ENCODE measurements at places on chromosomes 7 and 10.

DNA sequence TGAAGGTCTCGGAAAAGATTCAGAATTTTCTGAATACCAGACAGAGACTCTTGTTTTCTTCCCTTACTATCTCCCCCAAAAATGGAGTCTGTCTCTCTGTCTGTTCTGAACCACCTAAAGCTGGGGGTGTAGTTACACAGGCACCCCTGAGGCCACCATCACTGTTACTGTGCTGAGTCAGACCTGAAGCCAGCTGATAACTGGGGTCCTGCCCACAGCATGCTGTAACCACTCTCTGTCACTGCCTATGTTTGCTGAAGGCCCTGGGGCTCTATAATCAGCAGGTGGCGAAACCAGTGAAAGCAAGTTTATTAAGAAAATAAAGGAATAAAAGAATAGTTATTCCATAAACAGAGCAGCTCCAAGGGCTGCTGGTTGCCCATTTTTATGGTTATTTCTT is 575.2 kb upstream of the POT1 start:
- no peak for DNase-seq

GRCh38 chr10:112722758-112723157 is 227.3 kb upstream of the TCF7L2 start:
- DNase-seq, result peak; percentile 1

DNA sequence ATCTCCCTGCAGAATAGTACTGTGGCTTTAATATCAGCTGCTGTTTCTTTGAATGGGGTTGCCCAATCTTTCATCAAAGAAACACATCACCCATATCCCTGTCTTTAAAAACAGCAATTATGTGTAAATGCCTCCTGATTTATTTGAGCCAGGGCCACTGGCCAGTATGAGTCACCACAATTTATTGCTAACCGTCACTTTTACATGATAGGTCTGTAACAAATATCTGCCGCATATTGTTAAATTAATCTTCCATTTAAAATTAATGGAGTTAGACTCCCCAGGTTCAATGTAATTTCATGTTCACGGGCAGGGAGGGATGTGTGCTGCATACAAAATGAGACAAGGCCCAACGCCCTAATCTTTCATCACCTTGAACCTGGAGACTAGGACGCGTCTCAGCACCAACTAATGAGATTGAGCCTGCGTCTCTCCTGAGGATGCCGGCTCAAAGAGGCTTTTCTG is 673.4 kb downstream of the AUTS2 start:
- DNase-seq, result peak; percentile 93

GRCh38 chr10:18793951-18794350 is 134.7 kb downstream of the ARL5B start:
- DNase-seq, result peak; percentile 62

DNA sequence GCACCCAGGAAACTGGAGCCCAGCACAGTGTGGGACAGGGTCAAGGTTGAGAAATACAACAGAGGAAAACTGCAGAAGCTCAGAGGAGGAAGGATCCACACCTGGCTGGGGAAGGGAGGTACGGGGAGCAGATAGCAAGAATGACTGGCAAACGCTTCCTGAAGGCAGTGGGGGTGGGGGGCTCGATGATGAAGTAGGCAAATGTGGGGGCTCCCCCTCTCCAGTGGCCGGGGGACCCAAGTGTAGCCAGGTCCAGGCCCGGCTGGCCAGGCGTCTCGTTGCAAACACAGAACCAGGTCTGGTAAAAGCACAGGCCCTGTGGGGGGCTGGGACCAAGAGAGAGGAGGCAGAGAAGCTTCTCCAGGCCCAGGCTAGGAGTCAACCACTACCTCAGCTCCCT is 7.7 kb downstream of the CHST15 start:
- no peak for DNase-seq

DNA sequence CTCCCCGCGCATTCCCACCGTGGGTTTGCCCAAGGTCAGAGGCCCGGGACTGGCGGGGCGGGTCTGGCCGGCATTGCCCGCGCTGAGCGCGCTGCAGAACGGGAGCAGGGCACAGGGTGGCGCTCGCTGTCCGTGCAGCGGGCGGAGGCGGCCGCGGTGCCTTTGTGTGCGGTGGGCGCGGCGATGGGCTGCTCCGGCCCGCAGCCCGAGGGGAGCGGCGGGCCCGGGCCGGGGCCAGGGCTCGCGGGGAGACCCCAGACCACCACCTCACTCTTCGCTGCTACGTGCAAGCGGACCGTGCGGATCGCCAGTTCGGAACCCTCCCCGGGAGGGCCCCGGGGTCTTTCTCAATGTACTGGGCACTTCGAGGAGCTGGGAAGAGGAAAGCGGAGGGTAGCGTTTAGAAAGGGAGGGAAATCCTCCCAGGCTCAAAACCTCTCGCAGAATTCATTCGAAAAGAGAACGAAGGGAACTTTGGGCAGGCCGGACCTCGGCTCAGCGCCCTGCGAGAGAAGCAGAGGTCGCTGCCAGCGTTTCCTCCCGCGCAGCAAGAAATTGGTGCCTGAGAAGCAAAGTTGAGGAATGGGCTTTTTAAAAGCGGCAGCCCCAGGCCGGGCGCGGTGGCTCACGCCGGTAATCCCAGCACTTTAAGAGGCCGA is 8.5 kb downstream of the SP8 start:
- DNase-seq, result peak; percentile 64

GRCh38 chr10:18260310-18260922 is 120.2 kb downstream of the CACNB2 start:
- no peak for DNase-seq

GRCh38 chr7:2954433-2954853 is 89.2 kb downstream of the CARD11 start:
- no peak for DNase-seq

- DNase-seq, result no peak
These were observed 31.6 kb upstream of the SUN1 start for GRCh38 chr7:800692-801091.

Data from NCI-H82 (cell line).